NCI-H226 (cell line): ENCODE measurements at places on chromosomes 3 and 15.

DNA sequence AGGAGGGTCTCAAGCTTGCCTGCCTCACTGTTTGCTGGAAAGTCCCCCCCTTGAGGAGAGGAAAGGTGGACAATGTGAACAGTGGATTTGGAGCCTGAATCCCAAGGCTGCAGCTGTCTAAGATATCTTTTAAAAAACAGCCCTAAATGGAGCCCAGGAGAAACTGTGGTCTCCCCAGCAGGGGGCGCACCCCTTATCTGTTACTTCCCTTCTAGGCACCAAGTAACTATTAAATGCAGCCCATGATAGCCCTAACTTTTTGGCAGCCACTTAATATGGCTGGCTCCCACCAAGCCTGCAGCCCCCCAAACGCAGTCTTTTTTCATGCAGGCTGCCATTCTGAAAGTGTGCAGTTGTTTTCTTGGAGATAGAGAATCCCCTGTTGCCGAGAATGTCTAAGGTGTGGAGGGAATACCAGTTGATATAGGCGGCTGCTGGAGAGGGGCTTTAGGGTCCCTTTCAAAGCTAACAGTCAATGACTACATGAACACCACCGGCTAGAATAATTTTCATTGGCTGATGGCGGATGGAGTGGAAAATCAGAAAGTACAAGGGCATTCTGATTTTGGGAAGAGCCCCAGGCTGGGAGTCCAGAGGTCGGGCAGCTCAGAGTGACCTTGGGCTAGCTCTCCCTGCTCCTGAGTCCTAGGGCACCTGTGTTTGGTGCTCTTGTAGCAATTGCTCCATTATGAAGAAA, 1.3 kb downstream of the RHCG start:
- DNase-seq, result no peak

- no peak for DNase-seq
These were observed 15.2 kb downstream of the DIS3L start for GRCh38 chr15:66308531-66308930.

DNA sequence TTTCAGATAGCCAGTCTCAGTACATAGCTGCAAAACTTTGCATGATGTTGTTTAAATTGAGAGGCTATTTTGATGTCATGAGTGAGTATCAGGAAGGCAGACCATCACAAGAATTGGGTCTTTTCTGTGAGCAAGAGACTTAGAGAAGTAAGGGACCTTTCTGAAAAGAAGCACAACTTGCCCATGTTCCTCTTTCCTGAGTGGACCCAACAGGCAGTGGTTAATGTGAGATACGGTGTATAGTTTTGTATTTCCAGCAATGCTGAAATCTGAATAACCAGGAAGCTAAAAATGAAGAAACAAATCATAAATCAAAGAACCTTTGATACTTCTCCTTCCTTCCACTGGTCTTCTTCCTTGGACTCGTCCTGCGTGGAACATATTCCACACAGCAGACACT, 25.1 kb downstream of the MCTP2 start:
- no peak for DNase-seq

DNA sequence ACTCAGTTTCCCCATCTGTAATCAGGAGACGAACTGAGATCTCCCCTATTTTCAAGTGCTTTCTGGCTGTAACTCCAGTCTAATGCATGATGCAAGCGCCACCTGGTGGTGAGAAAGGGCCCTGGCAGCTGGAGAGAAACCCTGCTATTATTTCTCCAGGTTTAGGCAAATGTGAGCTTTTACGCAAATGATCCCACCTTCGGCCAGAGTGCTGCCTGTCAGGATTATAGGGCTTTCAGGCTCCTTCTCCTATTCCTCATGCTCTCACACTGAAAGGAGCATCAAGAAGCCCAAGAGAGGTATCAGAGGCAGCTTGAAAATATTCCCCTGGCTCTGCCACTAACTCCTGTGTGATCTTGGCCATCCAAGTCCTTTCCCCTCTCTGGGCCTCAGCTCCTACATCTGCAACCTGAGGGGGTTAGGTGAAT, 93.9 kb upstream of the RASGRF1 start:
- peak; percentile 40 for DNase-seq

- no peak for DNase-seq
These were observed 6.5 kb upstream of the USP3 start for GRCh38 chr15:63497642-63498467.

GRCh38 chr3:178847190-178847589, 224.4 kb downstream of the ZMAT3 start:
- DNase-seq, result no peak

DNA sequence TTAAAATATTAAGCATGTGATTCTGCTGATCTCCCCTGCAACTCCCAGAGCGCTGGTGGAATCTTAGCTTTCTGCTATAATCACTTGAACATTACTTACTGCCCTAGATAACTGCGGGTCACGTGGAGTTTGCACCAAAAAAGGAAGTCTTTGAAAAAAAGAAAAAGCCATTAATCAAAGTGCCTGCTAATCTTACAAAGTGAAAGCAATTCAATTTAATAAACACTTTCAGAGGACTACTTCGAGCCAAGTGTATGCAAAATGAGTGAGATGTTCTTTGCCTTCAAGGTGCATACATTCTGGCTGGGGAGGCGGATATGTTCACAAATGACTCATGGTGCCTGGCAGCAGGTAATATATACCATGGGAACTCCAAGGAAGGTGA, 109.9 kb upstream of the GAP43 start:
- DNase-seq, result no peak

- DNase-seq, result no peak
These were observed 204.5 kb upstream of the ST8SIA2 start for GRCh38 chr15:92189166-92189565.

- DNase-seq, result no peak
These were observed 56.2 kb downstream of the NBEAL2 start for GRCh38 chr3:47035645-47036044.

DNA sequence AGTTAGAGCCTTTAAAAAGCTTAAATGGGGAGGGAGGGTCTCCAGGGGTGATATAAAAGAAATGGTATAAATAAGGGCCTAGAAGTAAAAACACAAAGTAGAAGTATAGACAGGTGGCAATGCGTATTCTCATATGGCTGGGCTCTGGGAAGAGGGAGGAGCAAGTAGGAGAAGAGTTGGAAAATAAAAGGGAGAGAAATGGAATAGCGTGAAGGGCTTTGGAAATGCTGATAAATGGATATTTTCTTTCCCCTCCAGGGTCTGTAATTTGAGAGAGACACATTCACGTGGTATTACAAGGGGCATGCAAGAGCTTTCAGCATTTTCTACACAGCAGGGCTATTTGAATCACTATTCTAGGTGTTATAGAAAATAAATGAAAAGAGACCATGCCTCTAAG, 313.7 kb downstream of the RYR3 start:
- no peak for DNase-seq

DNA sequence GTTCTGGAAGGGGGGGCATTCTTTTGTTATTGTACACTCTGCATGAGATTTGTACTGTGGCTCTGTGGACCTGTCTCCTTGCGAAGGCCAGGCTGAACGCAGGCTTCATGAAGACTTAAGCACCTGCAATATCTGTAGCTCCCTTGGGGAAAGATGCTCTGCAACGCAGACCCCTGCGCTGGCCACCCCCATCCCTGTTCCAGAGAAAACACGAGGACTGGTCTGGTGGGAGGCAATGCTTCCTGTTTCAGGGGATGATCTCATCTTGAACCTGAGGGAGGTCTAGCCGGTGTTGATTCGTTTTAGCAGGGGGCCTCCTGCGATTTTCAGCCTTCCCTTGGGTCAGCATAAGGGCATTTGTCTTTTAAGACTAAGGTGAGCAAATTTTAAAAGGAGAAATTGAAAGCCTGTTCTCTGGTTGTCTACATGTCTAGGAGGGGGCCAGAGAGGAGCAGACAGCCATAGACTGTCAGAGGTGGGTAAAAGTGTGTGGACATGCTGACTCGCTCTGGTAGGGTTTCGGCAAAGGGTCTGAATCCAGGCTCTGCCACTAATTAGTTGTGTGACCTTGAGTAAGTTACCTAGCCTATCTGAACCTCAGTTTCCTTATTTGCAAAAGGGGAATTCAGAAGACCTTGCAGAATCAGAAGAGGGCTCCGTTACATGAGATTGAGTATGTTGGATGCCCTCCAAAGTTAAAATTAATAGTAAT, 80.9 kb upstream of the RASGRF1 start:
- DNase-seq, result no peak

DNA sequence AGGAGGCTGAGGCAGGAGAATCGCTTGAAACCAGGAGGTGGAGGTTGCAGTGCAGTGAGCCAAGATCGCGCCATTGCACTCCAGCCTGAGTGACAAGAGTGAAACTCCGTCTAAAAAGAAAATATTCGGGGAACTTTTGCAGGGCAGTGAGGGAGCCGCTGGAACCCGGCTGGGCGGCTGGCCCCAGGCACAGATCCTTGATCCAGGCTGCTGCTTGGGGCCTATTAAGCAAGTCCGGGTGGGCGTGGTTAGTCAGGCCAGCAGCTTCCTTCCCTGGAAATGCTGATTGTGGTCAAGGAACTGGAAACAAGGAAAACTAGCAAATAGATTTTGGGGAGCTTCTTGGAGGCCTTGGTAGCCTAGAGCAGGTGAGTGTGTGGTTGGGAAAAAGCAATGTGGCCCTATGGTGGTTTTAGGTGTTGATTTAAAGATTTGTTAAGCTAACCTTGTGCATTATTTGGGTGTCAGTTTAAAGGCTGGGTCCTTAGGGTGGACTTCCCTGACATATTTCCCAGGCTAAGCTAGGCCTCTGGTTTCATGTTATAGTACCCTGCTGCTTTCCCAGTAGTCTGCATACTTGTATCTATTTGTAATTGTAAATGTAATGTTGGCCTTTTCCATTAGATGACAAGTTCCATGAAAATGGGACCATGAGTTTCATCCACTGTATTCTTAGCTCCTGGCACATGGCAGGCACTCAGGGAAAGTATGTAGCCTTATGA, 17.7 kb upstream of the SNX22 start:
- no peak for DNase-seq

- DNase-seq, result no peak
These were observed 102.2 kb downstream of the ARNT2 start for GRCh38 chr15:80506286-80506893.

- DNase-seq, result no peak
These were observed 15.4 kb downstream of the RAF1 start for GRCh38 chr3:12648384-12648959.

GRCh38 chr3:61288446-61288845, 37.2 kb upstream of the FHIT start:
- DNase-seq, result no peak

GRCh38 chr3:183984127-183984740, 33.5 kb downstream of the ABCC5 start:
- DNase-seq, result no peak

DNA sequence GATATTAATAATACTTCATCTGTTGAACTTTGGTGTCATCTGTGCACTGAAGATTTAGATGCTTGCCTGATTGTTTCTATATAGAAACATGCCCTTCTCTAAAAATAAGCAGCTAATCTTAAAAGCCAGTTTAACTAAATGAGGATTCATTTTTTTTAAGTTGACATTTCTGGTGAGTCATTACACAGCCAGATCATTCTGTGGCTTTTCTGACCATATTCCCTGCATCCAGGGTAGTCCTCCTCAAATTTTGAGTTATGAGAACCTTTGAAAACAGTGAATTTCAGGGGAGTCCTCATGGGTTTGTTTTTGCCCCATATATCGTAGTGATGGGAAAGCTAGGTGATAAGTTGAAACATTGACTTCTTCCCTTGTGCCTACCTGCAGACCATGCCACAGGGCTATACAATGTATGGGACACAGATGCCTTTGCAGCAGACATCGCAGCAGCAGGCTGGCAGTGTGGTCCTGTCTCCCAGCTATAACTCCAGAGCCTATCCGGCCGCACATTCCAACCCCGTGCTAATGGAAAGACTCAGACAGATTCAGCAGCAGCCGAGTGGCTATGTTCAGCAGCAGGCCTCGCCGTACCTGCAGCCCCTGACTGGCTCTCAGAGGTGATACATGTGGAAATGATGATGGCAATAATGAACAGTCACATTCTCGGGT, 26.5 kb upstream of the P2RY12 start:
- DNase-seq, result no peak

GRCh38 chr3:12049675-12050074, 45.5 kb downstream of the SYN2 start:
- DNase-seq, result no peak

- no peak for DNase-seq
These were observed 124.2 kb downstream of the EEFSEC start for GRCh38 chr3:128277378-128278069.

- no peak for DNase-seq
These were observed 199.3 kb upstream of the TBC1D5 start for GRCh38 chr3:17941766-17942165.

DNA sequence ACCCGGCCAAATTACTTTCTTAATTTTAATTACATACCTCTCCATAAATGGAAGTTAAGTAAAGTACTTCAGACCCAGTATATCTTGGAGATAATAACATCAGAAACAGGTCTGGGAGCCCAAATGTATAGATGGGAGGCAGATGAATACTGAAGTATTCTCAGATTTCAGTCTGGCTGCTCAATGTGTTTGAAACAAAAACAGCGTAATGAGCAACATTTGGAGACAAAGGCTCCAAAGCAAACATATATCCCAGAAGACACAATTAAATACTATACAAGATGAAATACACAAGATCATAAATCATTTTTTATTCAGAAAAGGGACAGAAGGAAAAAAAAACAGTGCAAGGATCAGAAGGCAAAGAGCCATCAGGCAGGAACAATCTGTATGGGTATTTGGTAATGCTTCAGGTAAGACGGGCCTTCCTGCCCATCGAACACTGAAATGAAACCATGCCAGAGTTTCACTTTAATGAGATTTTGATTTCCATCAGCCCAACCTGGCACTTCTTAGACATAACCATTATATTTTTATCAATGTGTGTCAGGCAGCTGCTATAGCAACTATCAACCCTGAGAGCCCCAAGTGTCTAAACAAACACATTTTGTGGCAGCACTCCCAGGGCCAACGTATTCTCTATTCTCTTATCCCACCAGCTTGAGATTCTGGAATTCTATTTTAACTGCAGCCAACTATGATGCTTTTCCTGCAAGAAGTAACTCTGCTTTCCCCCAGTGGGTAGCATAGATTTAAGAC, 210.8 kb downstream of the STT3B start:
- DNase-seq, result no peak

DNA sequence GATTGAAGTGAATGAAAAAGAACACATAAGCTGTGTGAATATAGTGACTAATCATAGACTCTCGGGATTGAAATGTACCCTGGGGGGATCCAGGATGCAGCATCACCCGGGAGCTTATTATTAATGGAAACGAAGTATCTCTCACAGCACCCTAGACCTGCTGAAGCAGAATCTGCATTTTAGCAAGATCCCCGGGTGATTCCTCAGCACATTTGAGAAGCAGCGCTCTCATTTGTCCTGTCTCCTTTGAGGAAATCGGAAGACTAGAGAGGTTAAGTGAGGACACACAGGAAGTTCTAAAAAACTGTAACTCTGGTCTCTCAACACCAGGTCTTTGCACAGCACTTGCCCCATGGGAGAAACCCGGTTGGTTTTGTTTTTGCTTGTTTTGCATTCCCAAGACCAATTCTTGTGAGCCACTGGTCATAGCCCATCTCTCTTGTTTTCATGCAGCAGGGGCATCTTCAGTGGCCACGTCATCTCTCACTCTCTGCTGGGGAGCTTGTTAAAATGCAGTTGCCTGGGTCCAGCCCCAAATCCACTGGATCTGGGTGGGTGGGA, 30.2 kb downstream of the ZNF710 start:
- no peak for DNase-seq
